ENCODE measurements at places on chromosomes 12 and 14. TPM values are rescaled to one million over a fixed set of nuclear protein-coding genes. Genes with fewer than 3 reads are reported as not detected.

- DNase-seq: peak; percentile 24
Measured at GRCh38 chr14:34258318-34258717, 203.7 kb downstream of the SPTSSA start.

DNA sequence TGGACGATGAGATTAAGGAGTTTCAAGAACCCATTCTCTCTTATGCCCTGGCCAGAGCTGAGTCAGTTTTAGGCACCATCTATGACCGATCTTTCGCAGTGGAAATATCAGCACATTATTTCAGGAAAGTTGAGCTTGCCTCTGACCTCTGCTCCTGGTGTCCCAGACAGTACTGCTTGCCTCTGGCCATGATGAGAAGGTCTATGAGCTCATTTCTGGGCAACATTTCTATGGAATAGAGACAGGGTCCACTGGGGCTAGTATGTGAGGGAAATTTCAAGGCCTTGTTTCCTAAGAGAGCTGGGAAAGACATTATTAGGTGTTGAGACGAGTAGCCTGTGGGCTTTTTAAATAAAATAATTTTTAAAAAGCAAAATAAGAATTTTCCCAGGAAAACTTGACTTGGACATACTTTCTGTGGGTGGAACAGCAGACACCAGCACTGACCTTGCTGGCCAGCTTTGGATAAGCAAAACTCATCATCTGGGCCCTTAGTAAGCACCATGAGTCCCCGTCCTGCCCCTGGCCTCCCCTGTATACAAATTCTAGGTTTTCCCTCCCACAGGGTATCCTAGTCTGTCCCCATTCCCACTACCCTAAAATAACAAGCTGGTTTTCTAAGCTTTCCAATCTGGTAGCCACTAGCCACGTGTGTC is 43.4 kb downstream of the DIO2 start:
- DNase-seq: no peak

DNA sequence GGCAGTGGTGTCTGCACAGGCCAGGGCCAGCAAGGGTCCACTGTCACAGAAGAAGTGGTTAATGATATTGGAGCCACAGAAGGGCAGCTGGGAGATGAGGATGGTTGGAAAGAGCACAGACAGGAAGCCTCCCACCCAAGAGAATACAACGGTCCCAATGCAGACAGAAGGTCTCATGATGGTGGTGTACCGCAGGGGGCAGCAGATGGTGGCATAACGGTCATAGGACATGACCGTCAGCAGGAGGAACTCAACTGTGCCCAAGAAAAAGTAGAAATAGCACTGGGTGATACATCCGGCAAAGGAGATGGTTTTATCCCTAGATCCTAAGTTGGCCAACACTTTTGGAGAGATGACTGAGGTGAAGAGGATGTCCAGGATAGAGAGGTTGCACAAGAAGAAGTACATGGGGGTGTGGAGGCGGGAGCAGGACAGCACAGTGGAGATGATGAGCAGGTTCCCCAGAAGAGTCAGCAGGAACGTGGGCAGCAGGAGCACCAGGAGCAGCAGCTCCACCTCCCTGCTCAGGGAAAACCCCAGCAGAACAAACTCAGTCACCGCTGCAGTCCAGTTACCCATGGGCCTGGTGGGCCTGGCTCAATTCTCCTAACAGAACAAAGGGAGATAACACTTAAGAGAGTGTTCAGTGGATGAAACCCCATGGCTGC is 9.8 kb downstream of the OR6J1 start:
- no peak for DNase-seq

GRCh38 chr14:103600503-103600902 is 28.5 kb upstream of the KLC1 start:
- no peak for DNase-seq

- DNase-seq: no peak
Measured at GRCh38 chr14:24435998-24436354, 6.2 kb downstream of the KHNYN start.

DNA sequence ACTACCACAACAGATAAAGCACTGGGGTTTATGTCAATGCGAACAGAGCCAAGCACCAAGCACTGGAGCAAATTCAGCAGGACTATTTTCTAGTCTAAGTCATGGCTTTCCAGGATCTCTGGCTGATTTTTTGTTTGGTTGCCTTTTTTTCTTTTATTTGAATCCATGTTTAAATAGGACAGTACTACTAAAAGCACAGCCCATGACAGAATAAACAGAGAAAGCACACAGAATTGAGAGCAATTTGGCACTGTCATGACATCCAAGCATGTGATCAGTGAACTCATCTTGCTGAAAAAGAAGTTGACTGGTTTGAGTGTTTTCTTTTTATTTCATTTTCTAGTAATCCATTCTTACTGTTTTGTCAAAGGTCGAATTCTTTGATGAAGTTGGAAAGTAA is 23.1 kb upstream of the RERG start:
- no peak for DNase-seq

- no peak for DNase-seq
Measured at GRCh38 chr12:124660851-124661250, 93.4 kb upstream of the NCOR2 start.

DNA sequence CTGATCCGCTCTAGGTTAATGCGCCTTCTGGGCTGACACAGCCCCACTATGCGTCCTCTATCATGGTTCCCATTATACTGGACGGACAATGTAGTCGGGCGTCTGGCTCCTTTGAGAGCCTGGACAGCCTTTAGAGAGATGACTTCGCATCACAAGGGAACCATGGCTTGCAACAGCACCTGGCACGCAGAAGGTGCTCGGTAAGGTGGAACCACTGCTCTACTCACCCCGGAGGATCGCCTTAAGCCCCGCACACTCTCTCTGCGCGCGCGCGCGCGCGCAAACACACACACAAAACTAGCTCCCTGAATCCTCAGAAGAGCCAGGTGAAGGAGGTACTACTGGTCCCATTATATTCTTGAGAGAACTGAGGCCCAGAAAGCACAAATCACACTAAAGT is 7.1 kb downstream of the MAP3K12 start:
- no peak for DNase-seq

DNA sequence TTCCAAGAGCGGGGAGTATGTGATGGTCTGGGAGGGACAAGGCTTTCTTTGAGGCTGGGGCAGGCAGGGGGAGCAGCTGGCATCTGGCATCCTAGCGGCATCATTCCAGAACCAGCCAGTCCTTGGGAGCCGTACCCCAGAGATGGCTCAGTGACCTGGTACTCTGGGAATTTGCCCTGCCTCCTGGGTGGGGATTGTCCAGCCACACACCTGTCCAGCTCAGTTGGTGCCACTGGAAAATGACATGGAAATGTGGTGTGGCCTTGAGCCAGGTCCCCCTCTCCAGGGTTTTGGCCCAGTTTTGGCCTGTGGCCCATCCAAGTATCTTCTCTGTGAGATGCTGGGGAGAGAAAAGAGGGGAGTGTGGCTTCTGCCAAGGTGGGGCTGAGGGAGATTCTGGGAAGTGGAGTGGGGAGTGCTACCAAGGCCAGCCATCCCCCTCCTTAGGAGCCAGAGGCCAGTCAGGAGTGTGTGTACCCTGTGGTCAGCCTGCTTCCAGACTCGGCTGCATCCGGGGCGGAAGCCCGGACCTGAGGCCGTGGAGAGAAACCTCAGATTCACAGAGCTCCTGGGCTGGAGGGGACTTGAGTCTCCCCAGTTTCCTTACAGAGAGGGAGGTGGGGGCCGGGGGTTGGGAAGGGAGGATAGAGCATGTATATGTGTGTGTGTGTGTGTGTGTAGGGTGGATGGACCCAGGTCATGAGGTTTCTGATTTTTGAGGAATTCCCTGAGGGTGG is 14.7 kb upstream of the KRT80 start:
- DNase-seq: no peak

GRCh38 chr12:21065845-21066244 is 65.1 kb upstream of the SLCO1B1 start:
- peak; percentile 9 for DNase-seq

DNA sequence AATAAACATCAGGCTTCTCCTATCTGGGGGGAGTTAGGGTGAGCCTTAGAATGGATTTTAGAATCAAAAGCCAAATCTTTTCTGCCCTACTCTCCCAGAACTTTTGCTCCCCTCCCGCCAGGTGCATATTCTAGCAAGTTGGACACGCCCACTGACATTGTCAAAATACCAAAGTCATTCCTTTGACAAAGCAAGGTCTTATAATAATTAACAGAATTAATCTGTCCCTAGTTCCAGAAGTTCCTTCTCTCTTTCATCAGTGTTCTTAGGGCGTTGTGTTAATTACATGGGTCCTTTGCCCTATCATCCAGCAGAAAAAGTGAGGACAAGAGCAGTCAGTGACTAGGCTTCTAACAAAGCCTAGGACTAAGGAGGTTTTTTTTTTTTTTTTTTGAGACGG is 2.4 kb downstream of the PRR13 start:
- DNase-seq: no peak

- no peak for DNase-seq
Measured at GRCh38 chr12:127074161-127074560, 1192.8 kb upstream of the TMEM132C start.

GRCh38 chr12:68292151-68292943 is 38.9 kb upstream of the IL22 start:
- no peak for DNase-seq

DNA sequence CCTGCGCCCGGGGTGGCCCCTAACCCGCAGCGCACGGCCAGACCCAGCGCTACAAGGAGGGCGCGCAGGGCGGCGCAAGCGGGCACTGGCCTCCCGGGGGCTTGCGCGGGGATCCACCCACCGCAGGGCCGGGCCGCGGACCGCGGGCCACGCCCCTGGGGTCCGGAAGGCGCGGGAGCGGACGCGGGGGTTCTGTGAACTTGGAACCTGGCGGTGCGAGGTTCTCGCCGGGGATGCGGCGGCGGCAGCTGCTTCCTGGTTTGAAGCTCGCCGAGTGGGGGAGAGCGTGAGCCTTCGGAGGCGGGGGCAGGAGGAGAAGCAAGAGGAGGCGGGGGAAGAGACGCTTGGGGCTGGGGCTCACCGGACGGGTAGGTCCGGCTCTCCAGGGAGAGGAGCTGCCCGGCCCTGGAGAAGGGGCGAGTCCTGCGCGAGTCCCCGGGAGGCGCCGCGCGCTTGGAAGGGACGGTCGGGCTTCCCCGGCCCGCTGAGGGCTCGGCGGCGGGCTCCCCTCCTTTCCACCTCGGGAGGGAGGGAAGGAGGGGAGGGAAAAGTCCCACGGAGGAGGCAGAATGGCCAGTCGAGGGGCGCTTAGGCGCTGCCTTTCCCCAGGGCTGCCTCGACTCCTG is at the start of gene PRKCH:
Gene PRKCH, plus strand, starts transcription at position 195 of the 626 bp plus-strand sequence. CDS start 523 bp downstream, outside the sequence.
- DNase-seq: peak; percentile 11

DNA sequence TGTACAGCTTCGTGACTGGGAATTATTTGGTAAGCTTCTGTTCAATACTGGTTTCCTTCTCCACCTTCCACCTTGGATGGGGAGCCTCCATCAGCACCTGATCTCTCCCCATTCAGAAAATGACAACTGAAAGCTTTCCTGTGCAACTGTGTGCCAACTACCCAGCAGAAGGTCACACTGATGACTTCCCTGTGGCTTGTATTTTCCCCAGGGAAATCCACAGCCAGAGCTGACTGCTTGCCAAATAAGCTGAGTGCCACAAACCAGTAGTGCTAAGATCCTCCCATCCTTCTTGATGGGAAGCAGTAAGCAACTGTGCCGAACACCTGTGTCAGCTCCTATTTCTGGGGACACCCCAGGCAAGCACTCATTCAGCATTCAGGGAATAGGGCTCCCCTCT is 257.2 kb upstream of the SOX5 start:
- no peak for DNase-seq

DNA sequence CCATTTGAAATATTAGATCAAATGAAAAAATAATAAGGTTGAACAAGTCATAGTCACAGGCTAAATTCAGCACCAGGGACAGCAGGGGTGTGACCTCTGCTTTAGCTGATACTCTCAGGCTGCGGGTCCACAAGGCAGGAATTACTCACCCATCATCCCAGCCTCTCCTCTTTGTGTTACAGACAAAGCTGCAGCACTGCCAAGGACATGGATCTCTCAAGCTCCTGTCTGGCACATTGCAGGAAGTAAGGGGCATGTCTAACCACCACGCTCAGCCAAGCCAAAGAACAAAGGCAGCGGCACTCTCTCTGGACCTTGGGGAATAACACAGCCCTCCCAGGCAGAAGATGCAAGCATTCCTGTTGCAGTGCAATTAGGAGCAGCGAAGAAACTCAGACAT is 783.8 kb downstream of the VRK1 start:
- DNase-seq: no peak

GRCh38 chr14:58944968-58945356 is 243.5 kb upstream of the DAAM1 start:
- no peak for DNase-seq

- no peak for DNase-seq
Measured at GRCh38 chr12:59936534-59936933, 340.7 kb downstream of the SLC16A7 start.

DNA sequence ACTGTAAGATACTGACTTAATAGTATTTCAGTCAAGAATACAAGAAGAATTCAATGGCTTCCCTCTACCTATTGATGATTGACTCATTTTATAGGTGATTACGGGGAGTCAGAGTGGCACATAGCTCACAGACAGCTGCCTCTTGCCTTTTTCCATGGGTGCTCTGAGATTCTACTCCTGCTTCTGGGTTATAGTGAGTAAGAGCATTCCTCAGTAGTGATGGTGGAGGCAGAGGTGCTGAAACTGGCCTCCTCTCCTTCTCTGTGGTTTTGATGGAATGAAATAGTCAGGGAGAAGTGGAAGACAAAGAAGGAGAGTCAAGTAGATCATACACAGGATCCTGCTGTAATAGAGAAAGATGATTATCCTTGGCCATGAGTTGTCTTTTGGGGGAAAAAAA is 438.2 kb upstream of the FAR2 start:
- DNase-seq: peak; percentile 80

- DNase-seq: no peak
Measured at GRCh38 chr12:66674495-66675122, 4.3 kb downstream of the GRIP1 start.

- DNase-seq: peak; percentile 56
Measured at GRCh38 chr14:59013672-59014298, 174.7 kb upstream of the DAAM1 start.

DNA sequence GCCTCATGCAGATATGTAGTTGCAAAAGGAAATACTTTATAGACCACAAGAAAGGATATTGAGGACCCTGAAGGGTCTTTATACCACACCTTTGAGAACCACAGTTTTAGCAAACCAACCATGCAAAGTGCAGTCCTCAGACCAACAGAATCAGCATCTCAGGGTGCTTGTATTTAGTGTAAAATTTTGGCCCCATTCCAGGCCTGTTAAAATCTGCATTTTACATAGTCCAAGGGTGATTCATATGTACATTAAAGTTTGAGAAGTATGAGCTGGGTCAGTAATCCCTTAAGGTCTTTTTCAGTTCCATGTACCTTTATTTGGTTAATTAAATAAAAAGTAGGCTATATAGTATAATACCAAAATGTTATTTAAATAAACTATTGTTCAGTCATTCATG is 91.2 kb downstream of the WNK1 start:
- peak; percentile 21 for DNase-seq

The TMTC2 gene
- 83.6 TPM for total RNA-seq

The FBLN5 gene
- total RNA-seq: 56.8 TPM

The IPO8 gene
- total RNA-seq: 49.8 TPM

The LBHD2 gene
- total RNA-seq: not detected

The PTPRB gene
- total RNA-seq: 3.6 TPM

The TMPRSS12 gene
- not detected for total RNA-seq

Data from fibroblast of the aortic adventitia (primary cell).